ENCODE measurements at places on chromosomes 7 and 10. TPM values are rescaled to one million over a fixed set of nuclear protein-coding genes. Genes with fewer than 3 reads are reported as not detected.

DNA sequence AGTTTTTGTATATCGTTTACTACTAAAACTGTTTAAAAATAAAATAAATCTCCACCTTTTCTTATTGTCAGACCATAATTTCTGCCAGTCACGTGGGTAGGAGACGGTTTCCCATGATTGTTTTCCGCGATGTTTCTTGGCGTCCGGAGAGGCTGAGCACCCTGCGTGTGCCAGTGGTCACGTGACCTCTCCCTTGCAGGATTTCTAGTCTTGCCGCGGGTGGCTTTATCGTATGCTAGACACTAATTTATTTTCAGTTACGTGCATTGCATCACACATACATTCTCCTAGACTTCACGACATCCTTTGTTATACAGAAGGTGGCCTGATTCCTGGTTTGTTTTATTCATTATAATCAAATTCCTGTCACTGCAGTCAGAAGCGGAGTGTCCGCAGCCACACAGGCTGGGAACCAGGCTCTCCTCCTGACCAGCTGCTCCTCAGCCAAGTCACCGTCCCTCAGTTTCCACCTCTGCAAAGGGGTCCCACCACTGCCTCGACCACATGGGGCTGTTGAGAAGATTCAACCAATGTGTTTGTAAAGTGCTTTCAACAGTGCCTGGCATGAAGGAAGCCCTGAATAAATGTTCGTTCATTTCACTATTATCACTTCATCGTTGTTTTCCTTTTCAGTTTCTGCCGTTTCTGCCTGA, 203.2 kb upstream of the PPP2R2D start:
- H3K4me3 ChIP-seq = no peak overlapping the region
- H3K27me3 ChIP-seq = no peaks in the 10 kb centered on the region
- no peak overlapping the region for H3K27ac ChIP-seq
- no peaks in the 10 kb centered on the region for H3K36me3 ChIP-seq
- no peaks in the 10 kb centered on the region for H3K4me1 ChIP-seq

The POU6F2 gene
- total RNA-seq = not detected

The CTAGE8 gene
- 0.67 TPM for total RNA-seq

DNA sequence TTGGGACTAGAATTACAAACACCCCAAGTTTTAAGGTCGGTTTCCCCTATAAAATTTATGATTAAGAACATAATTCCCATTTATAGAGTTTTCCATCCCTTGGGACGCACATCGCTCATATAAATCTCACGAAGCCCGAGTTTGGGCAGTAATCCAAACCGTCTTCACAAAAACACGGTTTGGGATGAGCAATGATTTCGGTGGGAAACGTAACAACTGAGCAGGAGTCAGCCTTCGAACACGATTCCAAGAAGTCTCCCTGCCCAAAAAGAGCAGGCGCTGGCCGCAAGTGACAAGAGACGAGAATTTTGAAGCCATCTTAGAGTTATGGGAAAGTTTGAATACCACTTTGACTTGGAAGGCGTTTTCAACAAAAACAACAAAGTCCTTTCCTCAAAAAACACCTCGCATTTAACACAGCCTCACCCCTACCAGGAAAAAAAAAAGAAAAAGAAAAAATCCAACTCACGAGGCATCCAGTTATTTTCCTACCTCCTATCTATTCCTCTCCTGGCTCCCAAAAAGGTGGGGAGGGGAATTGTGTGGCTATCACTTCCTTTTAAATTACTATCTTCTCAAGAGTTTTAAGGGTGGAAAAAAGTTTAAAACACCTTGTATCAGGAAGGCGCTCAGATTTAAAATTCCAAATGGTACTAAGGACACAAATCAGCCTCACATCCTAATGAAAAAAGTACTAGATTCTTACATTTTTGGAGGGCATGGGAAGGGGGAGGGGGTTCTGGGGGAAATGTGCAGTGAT, 1.6 kb downstream of the SEPHS1 start:
- no peaks in the 10 kb centered on the region for H3K36me3 ChIP-seq
- H3K4me3 ChIP-seq = peak overlapping the region; percentile 80
- peaks cover 9% of the 10 kb centered on the region for H3K4me1 ChIP-seq
- no peak for DNase-seq

The HABP2 gene
- 0.16 TPM for total RNA-seq

- peak overlapping the region; percentile 10 for H3K27ac ChIP-seq
- DNase-seq = no peak
- H3K36me3 ChIP-seq = peaks cover 24% of the 10 kb centered on the region
- H3K4me3 ChIP-seq = no peak overlapping the region
Measured at GRCh38 chr7:55504093-55504859, 68.0 kb downstream of the VOPP1 start.

The ABCC2 gene
- total RNA-seq = 0.24 TPM

- H3K4me1 ChIP-seq = no peaks in the 10 kb centered on the region
- H3K4me3 ChIP-seq = no peak overlapping the region
- no peaks in the 10 kb centered on the region for H3K27me3 ChIP-seq
- H3K36me3 ChIP-seq = no peaks in the 10 kb centered on the region
Measured at GRCh38 chr7:95295397-95295796, 28.9 kb downstream of the PON1 start.

The CAMK2B gene
- total RNA-seq = 0.24 TPM
